Lower lobe of right lung (tissue), 2 donors: ENCODE measurements at places on chromosomes 6 and 20.

DNA sequence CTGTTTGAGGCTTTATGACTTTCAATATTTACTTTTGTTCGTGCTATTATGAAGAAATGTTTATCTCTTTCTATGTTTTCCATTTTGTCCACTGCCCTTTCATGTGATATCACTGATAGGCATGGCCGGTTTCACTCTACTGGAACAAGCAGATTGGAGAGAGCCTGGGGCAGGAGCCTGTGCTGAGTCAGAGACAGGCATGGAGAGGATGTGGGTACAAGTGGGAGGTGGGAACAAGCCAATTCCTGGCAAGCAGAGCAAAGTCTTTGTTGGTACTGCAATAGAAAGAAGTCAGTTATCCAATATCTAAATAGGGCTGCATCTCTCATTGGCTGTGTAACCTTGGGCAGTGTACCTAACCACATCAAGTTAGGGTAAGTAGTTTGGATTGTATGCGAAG is 545.6 kb upstream of the MAP3K7 start:
- DNase-seq: no peak
- no peaks in the 10 kb centered on the region for H3K36me3 ChIP-seq
- H3K27ac ChIP-seq: no peak overlapping the region
- H3K4me1 ChIP-seq: no peaks in the 10 kb centered on the region

GRCh38 chr20:37984018-37984785 is 49.1 kb downstream of the TTI1 start:
- peaks cover 35% of the 10 kb centered on the region for H3K4me1 ChIP-seq
- H3K4me3 ChIP-seq: no peak overlapping the region
- H3K36me3 ChIP-seq: peaks cover 37% of the 10 kb centered on the region
- no peak overlapping the region for H3K27ac ChIP-seq
- H3K27me3 ChIP-seq: no peaks in the 10 kb centered on the region

DNA sequence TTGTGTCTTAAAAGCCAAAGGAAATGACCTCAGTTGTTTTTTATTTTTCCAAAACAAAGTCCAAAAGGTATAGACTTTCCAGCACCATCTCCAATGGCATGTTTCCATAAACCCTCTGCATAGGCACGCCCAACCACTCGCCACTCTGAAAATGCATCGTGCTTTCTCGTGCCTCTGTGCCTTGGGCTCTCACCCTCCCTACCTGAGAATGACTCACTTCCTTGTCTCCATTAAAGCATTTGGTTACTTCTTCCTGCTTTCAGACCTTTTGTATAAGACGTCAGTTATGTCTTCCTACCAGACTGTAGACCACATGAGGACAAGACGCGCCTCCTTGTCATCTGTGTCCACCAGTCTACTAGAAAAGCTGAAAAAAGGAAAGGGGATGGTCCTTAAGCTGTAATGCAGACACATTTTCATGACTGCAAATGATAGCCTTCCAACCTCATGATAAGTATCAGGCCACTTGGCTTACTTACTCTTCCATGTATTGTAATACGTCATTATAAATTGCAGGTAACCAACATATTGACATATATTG is 61.2 kb upstream of the CDYL start:
- no peak overlapping the region for H3K4me3 ChIP-seq
- H3K4me1 ChIP-seq: no peaks in the 10 kb centered on the region
- H3K27ac ChIP-seq: no peak overlapping the region

DNA sequence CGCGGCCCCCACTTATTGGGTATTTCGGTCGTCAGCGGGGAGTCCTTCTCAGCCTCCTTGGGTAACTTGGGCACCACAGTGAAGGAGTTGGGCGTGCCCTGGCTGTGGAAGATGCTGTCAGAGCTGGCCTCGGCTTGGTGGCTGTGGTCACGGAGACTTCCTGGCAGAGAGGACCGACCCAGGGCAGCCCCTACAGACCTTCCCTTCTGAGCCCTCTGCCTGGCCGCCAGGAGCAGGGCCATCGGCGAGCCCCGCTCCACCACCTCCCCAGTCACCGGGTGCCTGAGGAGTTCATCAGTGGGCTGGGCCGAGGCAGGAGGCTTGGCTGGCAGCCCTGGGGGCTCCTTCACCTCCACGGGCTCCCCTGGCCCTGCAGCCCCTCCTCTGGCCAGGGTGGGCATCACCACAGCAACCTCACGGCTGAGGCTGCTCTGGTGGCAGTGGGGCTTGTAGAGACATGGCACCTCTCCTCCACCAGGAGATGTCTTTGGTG is 37.2 kb downstream of the C6orf132 start:
- H3K27ac ChIP-seq: no peak overlapping the region
- peaks cover 3% of the 10 kb centered on the region for H3K36me3 ChIP-seq
- no peaks in the 10 kb centered on the region for H3K27me3 ChIP-seq
- no peak for DNase-seq
- peaks cover 36% of the 10 kb centered on the region for H3K4me1 ChIP-seq

GRCh38 chr6:166662690-166663089 is 35.6 kb upstream of the RPS6KA2 start:
- no peak for DNase-seq
- H3K4me3 ChIP-seq: no peak overlapping the region
- H3K36me3 ChIP-seq: no peaks in the 10 kb centered on the region
- H3K27ac ChIP-seq: no peak overlapping the region
- peaks cover 11% of the 10 kb centered on the region for H3K4me1 ChIP-seq

- H3K36me3 ChIP-seq: no peaks in the 10 kb centered on the region
- H3K4me1 ChIP-seq: peaks cover 5% of the 10 kb centered on the region
- no peak overlapping the region for H3K4me3 ChIP-seq
Observed at GRCh38 chr6:40146902-40147301, 212.6 kb upstream of the MOCS1 start.

- DNase-seq: no peak
- H3K4me3 ChIP-seq: no peak overlapping the region
- peaks cover 47% of the 10 kb centered on the region for H3K4me1 ChIP-seq
- no peaks in the 10 kb centered on the region for H3K27me3 ChIP-seq
- H3K36me3 ChIP-seq: no peaks in the 10 kb centered on the region
- H3K27ac ChIP-seq: no peak overlapping the region
Observed at GRCh38 chr20:2137552-2138201, 36.0 kb downstream of the STK35 start.

GRCh38 chr20:58893355-58894120 is 41.0 kb downstream of the GNAS start:
- peaks cover 11% of the 10 kb centered on the region for H3K36me3 ChIP-seq
- H3K27me3 ChIP-seq: no peaks in the 10 kb centered on the region
- H3K4me1 ChIP-seq: peaks cover 58% of the 10 kb centered on the region
- H3K4me3 ChIP-seq: peak overlapping the region; percentile 70
- DNase-seq: no peak

- peaks cover 7% of the 10 kb centered on the region for H3K4me1 ChIP-seq
- peak overlapping the region; percentile 93 for H3K4me3 ChIP-seq
- H3K27me3 ChIP-seq: no peaks in the 10 kb centered on the region
- H3K27ac ChIP-seq: peak overlapping the region; percentile 76
Observed at GRCh38 chr6:46651816-46652215, 802 bp downstream of the CYP39A1 start.

DNA sequence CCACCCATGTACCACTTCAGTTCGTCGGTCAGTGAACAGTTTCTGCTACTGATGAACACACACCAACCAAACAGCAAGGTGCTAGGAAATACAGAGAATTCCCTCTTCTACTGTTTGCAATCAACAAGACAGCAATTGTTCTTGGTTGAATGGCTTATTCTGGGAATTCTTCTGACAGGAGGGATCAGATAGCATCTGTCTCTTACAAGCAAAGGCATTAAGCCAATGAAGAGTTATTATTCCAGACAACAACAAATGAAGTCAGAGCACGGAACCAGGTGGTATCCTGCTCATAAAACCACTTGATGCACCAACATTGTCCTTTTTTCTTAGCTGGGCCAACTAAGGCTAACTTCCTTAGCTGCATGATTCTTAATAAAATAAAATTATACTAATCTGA is 37.8 kb downstream of the PTPRK start:
- H3K27me3 ChIP-seq: no peaks in the 10 kb centered on the region
- no peak overlapping the region for H3K4me3 ChIP-seq
- no peak for DNase-seq
- no peaks in the 10 kb centered on the region for H3K36me3 ChIP-seq

DNA sequence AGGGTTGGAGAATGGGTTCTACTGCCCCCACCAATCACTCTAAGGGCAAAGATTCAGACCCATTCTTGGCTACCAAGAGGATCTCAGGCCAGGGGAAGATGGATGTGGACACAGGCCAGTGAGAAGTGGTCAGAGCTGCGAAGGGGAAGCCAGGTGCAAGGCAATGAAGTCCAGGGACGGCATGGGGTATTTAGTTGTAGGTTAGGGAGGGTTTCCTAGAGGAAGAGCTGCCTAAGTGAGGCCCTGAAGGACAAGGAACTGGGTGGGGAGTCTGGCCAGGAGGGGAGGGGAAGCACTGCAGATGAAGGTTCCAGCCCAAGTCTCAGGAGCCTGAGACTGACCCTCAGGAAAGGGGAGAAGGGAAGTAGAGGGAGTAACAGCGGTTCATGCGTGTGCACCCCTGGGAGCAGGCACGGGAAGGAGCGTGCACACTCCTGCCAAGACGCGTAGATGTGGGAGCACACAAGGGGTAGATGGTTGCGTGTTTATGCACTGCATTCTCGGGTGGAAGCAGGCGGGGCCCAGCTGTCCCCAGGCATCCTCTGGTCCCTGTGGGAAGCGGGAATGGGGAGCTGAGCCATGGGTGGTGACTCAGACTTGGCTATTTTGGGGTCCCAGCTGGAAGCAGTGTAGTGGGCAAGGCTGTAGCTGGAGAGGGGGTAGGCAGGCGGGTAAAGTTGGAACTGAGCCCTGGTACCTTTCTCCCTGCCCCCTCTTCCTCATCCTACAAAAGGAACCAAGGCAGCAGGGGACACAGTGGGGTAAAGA is 3.3 kb downstream of the ACTL10 start:
- H3K27me3 ChIP-seq: no peaks in the 10 kb centered on the region
- H3K4me3 ChIP-seq: no peak overlapping the region
- H3K36me3 ChIP-seq: peaks cover 15% of the 10 kb centered on the region
- no peak overlapping the region for H3K27ac ChIP-seq
- DNase-seq: no peak

GRCh38 chr20:20594171-20594530 is 118.3 kb downstream of the RALGAPA2 start:
- no peak for DNase-seq
- H3K36me3 ChIP-seq: peaks cover 46% of the 10 kb centered on the region
- H3K4me3 ChIP-seq: no peak overlapping the region
- H3K4me1 ChIP-seq: peaks cover 16% of the 10 kb centered on the region
- H3K27me3 ChIP-seq: no peaks in the 10 kb centered on the region
- H3K27ac ChIP-seq: no peak overlapping the region

- H3K27ac ChIP-seq: no peak overlapping the region
- H3K36me3 ChIP-seq: no peaks in the 10 kb centered on the region
- H3K27me3 ChIP-seq: no peaks in the 10 kb centered on the region
- H3K4me3 ChIP-seq: no peak overlapping the region
- DNase-seq: no peak
Observed at GRCh38 chr6:82506526-82506925, 142.9 kb downstream of the TPBG start.

DNA sequence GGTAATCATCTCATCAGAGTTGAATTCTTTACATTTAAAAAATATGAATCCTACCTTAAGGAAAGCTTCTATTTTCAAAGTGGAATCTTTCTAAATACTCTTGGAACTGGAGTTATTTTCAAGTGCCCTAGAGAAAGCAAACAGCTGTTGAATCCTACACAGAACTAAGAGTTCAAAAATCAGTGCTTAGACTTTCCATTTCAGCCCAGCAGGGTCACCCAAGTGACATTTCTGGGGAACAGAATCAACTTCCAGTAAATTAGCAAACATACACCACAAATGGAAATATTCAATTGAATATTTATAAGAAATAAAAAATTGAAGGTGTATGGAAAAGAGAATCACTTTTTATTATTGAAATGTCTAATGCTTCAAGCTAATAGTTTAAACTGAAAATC is 427.7 kb upstream of the NOX3 start:
- no peaks in the 10 kb centered on the region for H3K36me3 ChIP-seq
- DNase-seq: no peak
- peaks cover 17% of the 10 kb centered on the region for H3K4me1 ChIP-seq

- no peaks in the 10 kb centered on the region for H3K4me1 ChIP-seq
- H3K36me3 ChIP-seq: no peaks in the 10 kb centered on the region
- no peak for DNase-seq
- peaks cover 23% of the 10 kb centered on the region for H3K27me3 ChIP-seq
- no peak within 1 kb of the TSS for H3K4me3 ChIP-seq
Observed at GRCh38 chr20:57560554-57561355, at the start of gene PCK1. TSS of gene PCK1 (plus strand) at chr20:57561110. CDS start at chr20:57561412, 302 bp downstream.

GRCh38 chr6:127879685-127880084 is 21.2 kb downstream of the THEMIS start:
- H3K27ac ChIP-seq: no peak overlapping the region
- H3K27me3 ChIP-seq: no peaks in the 10 kb centered on the region
- H3K4me1 ChIP-seq: no peaks in the 10 kb centered on the region
- DNase-seq: no peak

GRCh38 chr6:48714250-48714649 is 603.3 kb upstream of the PTCHD4 start:
- H3K27ac ChIP-seq: no peak overlapping the region
- no peaks in the 10 kb centered on the region for H3K27me3 ChIP-seq
- no peaks in the 10 kb centered on the region for H3K4me1 ChIP-seq
- no peaks in the 10 kb centered on the region for H3K36me3 ChIP-seq
- DNase-seq: no peak

GRCh38 chr6:163738725-163739407 is 324.3 kb downstream of the QKI start:
- no peak overlapping the region for H3K27ac ChIP-seq
- DNase-seq: no peak
- no peaks in the 10 kb centered on the region for H3K27me3 ChIP-seq
- H3K4me1 ChIP-seq: peaks cover 7% of the 10 kb centered on the region

DNA sequence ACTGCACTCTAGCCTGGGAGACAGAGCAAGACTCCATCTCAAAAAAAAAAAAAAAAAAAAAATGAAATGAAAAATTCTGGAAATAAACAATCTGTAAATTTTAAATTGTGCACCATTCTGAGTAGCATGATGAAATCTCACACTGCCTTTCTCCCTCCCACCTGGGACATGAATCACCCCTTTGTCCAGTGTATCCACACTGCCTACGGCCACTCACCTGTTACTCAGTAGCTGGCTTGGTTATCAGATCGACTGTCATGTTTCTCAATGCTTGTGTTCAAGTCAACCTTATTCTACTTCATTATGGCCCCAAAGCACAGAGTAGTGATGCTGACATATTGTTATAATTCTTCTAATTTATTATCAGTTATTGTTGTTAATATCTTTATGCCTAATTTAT is 58.7 kb upstream of the MTHFD1L start:
- no peak overlapping the region for H3K27ac ChIP-seq
- H3K4me3 ChIP-seq: no peak overlapping the region
- no peaks in the 10 kb centered on the region for H3K27me3 ChIP-seq
- peaks cover 21% of the 10 kb centered on the region for H3K36me3 ChIP-seq

DNA sequence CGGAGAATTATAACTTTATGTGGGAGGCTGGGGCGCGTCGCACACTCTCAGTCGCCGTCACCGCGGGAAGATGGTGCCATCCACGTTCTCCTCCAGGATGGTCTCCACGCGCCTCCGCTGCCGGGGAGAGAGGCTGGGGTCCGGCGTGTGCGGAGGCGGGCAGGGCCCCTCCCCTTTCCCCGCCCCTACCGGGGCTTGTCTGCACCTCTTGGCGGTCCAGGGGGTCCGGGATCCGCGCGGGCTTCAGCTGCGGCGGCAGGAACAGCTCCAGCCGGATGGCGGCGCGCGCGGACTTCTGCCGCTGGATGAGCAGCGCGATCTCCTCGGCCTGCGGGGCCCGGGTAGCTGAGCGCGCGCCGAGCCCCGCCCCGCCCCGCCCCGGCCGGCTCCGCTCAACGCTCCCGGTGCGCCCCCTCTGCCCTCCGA is 807 bp downstream of the LKAAEAR1 start:
- DNase-seq: peak; percentile 88
- H3K4me3 ChIP-seq: peak overlapping the region; percentile 60
- H3K4me1 ChIP-seq: peaks cover 35% of the 10 kb centered on the region
- H3K36me3 ChIP-seq: no peaks in the 10 kb centered on the region

GRCh38 chr6:127606131-127606562 is 29.2 kb downstream of the C6orf58 start:
- no peak overlapping the region for H3K27ac ChIP-seq
- no peak overlapping the region for H3K4me3 ChIP-seq
- no peaks in the 10 kb centered on the region for H3K4me1 ChIP-seq
- no peaks in the 10 kb centered on the region for H3K36me3 ChIP-seq
- no peak for DNase-seq
